Right lung (tissue), 10 donors: ENCODE measurements at places on chromosomes 4 and X. TPM values are rescaled to one million over a fixed set of nuclear protein-coding genes. Genes with fewer than 3 reads are reported as not detected.

- no peak for DNase-seq
Observed at GRCh38 chrX:38335382-38335781, 8.1 kb upstream of the RPGR start.

Gene CFAP99
- polyA plus RNA-seq: 1.1 TPM

Gene GLRB
- polyA plus RNA-seq: 8.2 TPM

Gene BEX4
- polyA plus RNA-seq: 85.4 TPM

Gene GRIA2
- polyA plus RNA-seq: 0.83 TPM

Gene PAGE4
- not detected for polyA plus RNA-seq

Gene HEPH
- 56.5 TPM for polyA plus RNA-seq

Gene AIFM1
- polyA plus RNA-seq: 26.5 TPM

- DNase-seq: no peak
Observed at GRCh38 chr4:152106781-152107321, 346.0 kb upstream of the GATB start.

Gene TET2
- polyA plus RNA-seq: 26.5 TPM

Gene PLAC8
- 7.1 TPM for polyA plus RNA-seq

GRCh38 chr4:84455697-84456096 lies 43.4 kb downstream of the NKX6-1 start:
- DNase-seq: no peak

Gene TCP11X2
- 0.59 TPM for polyA plus RNA-seq

Gene ABCG2
- polyA plus RNA-seq: 24.4 TPM

Gene HERC6
- polyA plus RNA-seq: 14.4 TPM

GRCh38 chr4:110184140-110184790 lies 14.2 kb downstream of the ELOVL6 start:
- no peak for DNase-seq

DNA sequence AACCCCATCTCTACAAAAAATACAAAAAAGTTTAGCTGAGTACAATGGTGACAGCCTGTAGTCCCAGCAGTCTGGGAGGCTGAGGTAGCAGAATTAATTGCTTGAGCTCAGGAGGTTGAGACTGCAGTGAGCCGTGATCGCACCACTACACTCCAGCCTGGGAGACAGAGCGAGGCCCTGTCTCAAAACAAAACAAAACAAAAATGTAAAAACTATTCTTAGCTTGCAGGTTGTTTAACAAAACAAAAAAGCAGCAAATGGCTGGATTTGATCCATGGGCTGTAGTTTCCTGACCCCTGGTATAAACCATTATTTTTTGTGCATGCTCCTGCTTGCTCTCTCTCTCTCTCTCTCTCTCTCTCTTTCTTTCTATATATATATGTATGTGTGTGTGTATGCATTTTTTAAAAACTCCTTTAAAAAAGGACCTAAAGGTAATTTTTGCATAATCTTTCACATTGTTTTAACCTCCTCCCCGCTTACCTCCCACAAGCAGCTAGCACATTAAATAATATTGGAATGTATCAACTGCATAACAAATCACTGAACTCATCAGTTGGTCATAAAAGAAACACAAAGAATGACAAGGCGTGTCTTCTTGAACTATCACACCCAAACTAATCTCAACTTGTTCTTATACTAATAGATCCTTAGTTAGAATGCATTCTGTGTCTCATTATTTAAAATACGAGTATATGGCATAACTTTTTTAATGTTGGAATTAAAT lies 4.8 kb downstream of the AREG start:
- no peak for DNase-seq

DNA sequence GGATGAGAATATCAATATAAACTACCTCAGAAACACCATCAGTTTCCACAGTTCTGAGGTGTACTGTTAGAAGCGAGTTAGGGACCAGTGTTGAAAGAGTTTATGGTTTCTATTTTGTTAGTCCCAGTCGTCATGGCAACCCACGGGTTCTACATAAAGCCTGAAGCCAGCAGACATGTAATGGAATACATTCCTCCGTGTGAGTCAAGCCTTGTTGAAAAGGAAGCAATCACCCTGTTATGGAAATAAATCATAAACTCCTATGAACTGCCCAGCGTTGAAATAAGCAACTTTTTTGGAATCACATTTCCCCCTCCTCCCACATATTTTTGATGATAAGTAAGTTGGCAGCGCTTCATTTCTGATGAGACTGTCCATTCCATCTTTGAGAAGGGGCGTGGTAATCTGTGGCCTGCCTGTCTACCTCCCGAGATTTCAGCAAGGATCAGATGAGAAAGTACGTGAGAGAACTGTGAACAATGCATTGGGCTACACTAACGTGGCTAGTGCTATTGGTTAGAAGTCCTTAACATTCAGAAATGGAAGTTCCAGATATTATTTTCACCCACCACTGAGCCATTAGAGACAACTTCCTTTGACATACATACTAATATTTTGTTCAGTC lies 40.4 kb upstream of the PDHA1 start:
- DNase-seq: peak; percentile 20

DNA sequence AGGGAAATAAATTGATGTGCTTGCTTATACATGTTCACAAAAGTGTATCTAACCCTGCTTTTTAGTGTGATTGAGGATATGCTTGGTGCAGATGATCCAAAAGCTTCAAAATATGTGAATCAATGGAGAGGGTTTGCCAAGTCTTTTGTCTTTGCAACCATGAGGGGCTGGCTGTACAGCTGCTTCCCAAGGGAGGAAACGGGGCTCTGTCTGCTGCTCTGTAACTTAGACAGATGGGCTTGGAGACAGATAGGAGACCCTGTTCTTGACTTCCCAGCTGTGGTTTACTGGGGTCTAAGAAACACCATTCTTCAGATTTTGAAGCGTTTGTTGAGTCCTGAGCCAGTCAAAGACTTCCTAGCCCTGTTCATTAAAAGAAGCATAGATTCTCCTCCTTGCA lies 152.3 kb downstream of the DCLK2 start:
- no peak for DNase-seq

- DNase-seq: no peak
Observed at GRCh38 chr4:16530688-16531635, 304.7 kb upstream of the TAPT1 start.

Gene CT45A5
- polyA plus RNA-seq: 44.7 TPM

GRCh38 chr4:15373363-15373762 lies 54.5 kb upstream of the C1QTNF7 start:
- DNase-seq: no peak

Gene PABPC1L2A
- not detected for polyA plus RNA-seq

GRCh38 chrX:68731254-68731653 lies 83.8 kb downstream of the STARD8 start:
- no peak for DNase-seq

GRCh38 chrX:153667956-153668396 lies 5.6 kb downstream of the PNCK start:
- peak; percentile 85 for DNase-seq

GRCh38 chrX:38939067-38939466 lies 137.8 kb downstream of the MID1IP1 start:
- no peak for DNase-seq

Gene STATH
- polyA plus RNA-seq: not detected

Gene CHRDL1
- polyA plus RNA-seq: 6.5 TPM

GRCh38 chrX:11600578-11600977 lies 65.1 kb downstream of the ARHGAP6 start:
- DNase-seq: no peak

GRCh38 chr4:108881190-108881589 lies 118.3 kb upstream of the ETNPPL start:
- no peak for DNase-seq

GRCh38 chr4:170748975-170749374 lies 659.2 kb upstream of the AADAT start:
- no peak for DNase-seq

- DNase-seq: no peak
Observed at GRCh38 chrX:136397001-136397400, 90.7 kb upstream of the BRS3 start.

- DNase-seq: peak; percentile 20
Observed at GRCh38 chr4:152289941-152290340, 246.0 kb downstream of the FBXW7 start.

- DNase-seq: no peak
Observed at GRCh38 chr4:75658876-75659275, 14.3 kb downstream of the G3BP2 start.

- DNase-seq: no peak
Observed at GRCh38 chr4:94527556-94528233, 76.0 kb downstream of the PDLIM5 start.

GRCh38 chr4:57491388-57491787 lies 381.2 kb upstream of the IGFBP7 start:
- no peak for DNase-seq

- no peak for DNase-seq
Observed at GRCh38 chrX:130851569-130851968, 51.4 kb downstream of the ENOX2 start.

Gene PCDH11X
- polyA plus RNA-seq: 1.1 TPM

Gene FGFR3
- 154 TPM for polyA plus RNA-seq

DNA sequence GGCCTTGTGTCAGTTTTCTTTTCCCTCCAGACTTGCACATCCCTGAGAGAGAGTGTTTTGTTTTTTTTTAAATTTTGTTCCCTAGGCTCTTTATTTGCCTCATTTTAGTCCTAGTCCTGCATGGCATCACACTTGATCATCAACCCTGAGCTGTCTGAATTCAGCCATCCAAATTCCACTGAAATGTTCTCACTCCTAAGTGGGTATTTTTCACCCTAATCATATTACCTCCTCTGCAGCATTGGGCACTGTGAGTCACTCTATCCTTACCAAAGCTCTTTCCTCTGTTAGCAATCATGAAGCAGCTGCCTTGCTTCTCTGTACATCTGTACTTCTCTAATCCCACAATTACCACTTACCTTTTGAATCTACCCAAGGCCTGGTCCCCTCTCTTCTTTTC lies 356.6 kb upstream of the MAGEB2 start:
- no peak for DNase-seq

Gene FGF2
- 8.9 TPM for polyA plus RNA-seq

Gene PAK3
- polyA plus RNA-seq: 0.69 TPM

GRCh38 chrX:152913346-152913745 lies 15.5 kb downstream of the ZNF185 start:
- DNase-seq: no peak

Gene ADAMTS3
- 4.8 TPM for polyA plus RNA-seq
